ENCODE measurements at places on chromosomes 7 and 10.

GRCh38 chr7:43758822-43759683 is 573 bp downstream of the BLVRA start:
- DNase-seq, result peak; percentile 27

DNA sequence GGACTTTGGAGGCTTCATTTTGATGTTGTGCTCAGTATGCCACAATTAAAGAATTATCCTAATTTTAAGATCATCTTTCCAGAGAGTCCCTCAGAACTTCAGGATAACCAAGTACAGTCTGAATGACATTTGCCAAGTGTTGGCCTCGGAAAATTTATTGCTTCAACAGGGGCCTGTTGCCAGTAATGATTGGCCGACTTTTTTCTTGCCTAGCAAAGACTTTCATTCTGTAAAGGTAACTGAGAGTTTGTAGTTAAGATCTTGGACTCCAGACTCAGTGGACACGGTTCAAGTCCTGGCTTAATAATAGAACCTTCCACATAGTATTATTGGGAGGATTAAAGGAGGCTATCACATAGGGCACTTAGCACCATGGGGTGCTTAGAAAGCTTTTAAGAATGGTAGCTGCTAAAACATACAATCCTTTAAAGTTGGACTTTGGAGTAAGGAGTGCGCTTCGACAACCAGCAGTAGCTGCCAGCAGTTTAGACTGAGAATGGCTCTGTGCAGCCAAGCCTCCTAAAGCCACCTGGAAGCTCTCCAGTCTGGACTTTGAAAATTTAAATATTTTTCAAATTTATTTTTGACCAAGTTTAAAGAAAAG is 90.0 kb downstream of the PLCE1 start:
- DNase-seq, result no peak

DNA sequence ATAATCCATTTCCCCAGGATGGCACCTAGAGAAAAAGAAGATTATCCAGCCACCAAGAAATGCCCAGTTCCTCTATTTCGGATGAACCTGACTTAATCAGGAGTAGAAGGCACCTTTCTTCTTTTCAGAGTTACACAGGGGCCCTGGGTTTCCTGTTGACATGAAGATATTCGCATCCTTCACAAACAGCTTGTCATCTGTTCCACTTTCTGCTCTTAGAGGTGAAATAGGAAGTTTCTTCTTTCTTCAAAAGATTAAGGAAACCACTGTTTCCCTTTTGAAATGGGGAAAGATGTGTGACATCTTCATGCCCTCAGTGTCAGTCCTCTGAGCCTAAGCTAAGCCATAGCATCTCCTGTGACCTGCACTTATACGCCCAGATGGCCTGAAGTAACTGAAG is 39.1 kb upstream of the RAB18 start:
- no peak for DNase-seq

- no peak for DNase-seq
Measured at GRCh38 chr10:12800302-12800701, 201.2 kb downstream of the CCDC3 start.

GRCh38 chr10:28254290-28254985 is 48.4 kb downstream of the MPP7 start:
- no peak for DNase-seq

- no peak for DNase-seq
Measured at GRCh38 chr7:71486856-71487628, 355.1 kb downstream of the GALNT17 start.

DNA sequence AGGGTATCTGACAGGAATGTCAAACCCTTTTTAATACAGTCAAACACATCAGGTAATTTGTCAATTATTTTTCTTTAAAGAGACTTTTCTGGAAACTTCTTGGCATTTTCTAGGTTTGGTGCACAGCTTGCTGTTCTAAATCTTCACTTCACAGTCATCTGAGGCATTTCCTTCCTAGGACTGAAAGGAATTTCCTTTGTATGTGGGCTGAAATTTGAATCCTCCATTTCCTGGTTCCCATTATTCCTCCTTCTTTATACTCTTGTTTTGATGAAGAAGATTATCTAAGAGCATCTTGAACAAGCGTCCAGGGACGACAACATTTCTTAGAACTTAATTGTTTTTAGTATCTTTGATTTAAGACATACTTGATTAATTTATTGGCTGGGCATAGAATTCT is 24.9 kb downstream of the CALD1 start:
- DNase-seq, result no peak

Data from T-cell (primary cell).